ENCODE measurements at places on chromosomes 1 and 21. TPM values are rescaled to one million over a fixed set of nuclear protein-coding genes. Genes with fewer than 3 reads are reported as not detected.

- H3K27ac ChIP-seq, result peak overlapping the region; percentile 92
- DNase-seq, result peak; percentile 85
- H3K4me1 ChIP-seq, result peaks cover 31% of the 10 kb centered on the region
- H3K36me3 ChIP-seq, result peaks cover 13% of the 10 kb centered on the region
- peak overlapping the region; percentile 56 for H3K4me3 ChIP-seq
- no peaks in the 10 kb centered on the region for H3K27me3 ChIP-seq
Observed at GRCh38 chr1:231800108-231800507, 173.5 kb downstream of the DISC1 start.

DNA sequence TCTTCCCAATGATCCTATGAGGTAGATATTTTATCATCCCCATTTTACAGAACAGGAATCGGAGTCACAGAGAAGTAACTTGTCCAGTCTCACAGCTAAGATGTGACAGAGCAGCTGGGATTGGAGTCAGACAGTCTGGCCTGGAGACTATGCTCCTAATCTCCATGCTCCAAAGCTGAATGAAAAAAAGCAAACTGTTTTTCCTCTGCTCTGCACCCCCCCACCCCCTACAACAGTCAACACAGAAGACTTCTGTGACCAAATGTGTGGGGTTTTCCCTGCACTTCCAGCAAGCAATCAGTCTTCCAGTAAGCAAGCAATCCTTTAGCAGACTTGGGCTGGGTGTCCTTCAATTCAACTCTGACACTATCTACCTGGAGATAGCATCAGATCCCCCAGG lies 33.2 kb downstream of the KIRREL1 start:
- H3K4me1 ChIP-seq, result peaks cover 61% of the 10 kb centered on the region
- H3K27ac ChIP-seq, result peak overlapping the region; percentile 87

The AIRE gene
- total RNA-seq, result not detected

DNA sequence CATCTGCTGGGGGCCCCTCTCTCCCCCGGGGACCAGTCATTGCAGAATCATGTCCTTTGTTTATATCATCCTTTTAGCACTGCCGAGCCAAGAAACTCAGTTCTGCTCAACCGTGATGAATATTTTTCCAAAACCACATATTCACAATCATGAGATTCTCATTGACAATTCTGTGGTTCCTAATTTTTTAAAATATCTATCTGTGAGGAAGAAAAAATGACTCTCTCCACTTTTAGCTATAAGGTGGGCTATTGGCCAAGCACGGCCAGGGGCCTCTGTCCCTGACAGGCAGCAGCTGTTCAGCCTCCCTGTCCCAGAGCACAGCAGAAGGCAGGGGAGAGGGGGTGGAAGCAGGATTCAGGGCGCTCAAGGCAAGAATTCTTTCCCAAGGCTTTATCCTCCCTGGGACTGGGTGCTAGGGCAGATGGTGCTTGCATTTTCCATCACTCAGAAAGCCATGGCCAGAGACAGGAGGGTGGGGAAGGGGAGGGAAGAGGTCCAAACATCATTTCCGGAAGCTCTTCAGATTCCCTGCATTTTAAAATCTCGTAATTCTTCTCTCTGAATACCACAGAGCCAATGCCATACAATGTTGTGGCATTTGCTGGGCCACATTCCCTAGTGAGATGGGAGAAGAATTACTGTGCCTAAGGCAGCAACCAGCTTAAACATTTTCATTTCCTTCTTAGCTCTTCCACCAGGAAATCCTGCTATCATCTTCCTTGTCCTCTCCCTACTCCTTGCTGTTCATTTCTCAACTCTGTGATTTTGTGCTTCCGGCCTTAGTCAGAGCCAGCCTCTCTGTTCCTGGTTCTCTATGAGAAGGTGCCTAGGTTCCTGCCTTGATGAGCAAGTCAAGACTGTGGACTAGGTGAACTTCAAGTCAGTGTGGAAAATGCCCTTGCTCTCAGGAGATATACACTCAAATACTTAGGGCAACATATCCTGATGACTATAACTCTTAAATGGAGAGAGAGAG lies 60.3 kb downstream of the KCNJ6 start:
- peaks cover 6% of the 10 kb centered on the region for H3K36me3 ChIP-seq
- no peaks in the 10 kb centered on the region for H3K4me1 ChIP-seq
- no peaks in the 10 kb centered on the region for H3K27me3 ChIP-seq
- H3K4me3 ChIP-seq, result no peak overlapping the region
- DNase-seq, result no peak
- no peak overlapping the region for H3K27ac ChIP-seq

The DISP3 gene
- 0.09 TPM for total RNA-seq

The LAD1 gene
- 40.9 TPM for total RNA-seq

DNA sequence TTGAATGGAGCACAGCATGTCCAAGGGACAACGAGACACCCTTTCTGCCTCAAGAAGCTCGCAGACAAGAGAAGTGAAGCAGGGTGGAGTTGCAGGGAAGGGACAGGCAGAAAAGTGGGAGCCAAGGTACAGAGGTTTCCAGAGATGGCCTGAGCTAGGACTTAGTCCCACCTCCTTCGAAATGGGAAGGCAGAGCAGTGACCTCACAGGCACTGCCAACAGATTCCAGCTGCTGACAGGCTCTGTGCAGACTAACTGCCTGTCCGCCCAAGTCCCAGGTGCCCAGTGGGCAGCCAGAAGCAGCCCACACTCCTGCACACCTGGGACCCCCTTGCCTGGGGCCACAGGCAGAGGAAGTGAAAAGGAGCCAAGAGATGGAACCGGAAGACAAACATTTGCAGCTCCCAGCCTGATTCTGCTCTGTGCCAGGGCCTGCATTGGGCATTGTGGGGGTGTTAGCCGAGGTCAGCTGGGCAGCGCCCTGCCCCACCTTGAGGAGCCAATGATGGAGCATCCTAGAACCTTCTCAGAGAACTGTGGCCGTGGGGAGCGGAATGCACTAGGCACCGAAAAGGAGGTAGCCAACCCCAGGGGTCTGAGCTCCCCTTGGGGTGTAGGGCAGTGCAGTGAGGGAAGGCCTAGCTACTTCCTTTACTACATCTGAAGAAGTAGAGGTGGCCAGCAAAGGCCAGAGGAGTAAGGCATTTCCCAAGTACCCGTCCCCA lies 27.5 kb upstream of the RSPO1 start:
- DNase-seq, result no peak
- H3K4me3 ChIP-seq, result no peak overlapping the region
- no peaks in the 10 kb centered on the region for H3K4me1 ChIP-seq
- H3K36me3 ChIP-seq, result no peaks in the 10 kb centered on the region
- H3K27me3 ChIP-seq, result no peaks in the 10 kb centered on the region

GRCh38 chr1:228841632-228842031 lies 106.4 kb downstream of the RHOU start:
- peaks cover 48% of the 10 kb centered on the region for H3K4me1 ChIP-seq
- H3K4me3 ChIP-seq, result no peak overlapping the region
- H3K27me3 ChIP-seq, result peaks cover 9% of the 10 kb centered on the region

DNA sequence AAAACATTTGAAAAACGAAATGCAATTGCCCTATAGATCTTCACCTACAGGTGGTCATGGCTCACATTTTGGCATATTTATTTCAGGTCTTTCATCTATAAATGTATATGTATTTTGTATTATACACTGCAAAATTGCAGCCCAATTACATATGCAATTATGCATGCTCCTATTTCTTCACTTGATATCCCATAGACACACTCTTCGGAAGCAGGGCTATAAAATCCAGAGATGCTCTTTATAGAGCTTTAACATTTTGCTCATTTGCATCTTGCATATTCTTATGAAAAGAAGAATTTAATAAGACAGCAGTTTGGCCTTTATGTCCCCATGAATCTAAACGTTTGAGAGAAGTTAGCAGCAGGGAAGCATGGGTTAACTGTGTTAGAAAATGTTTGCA lies 44.7 kb upstream of the PALMD start:
- no peaks in the 10 kb centered on the region for H3K27me3 ChIP-seq
- H3K4me1 ChIP-seq, result peaks cover 12% of the 10 kb centered on the region
- no peaks in the 10 kb centered on the region for H3K36me3 ChIP-seq
- H3K27ac ChIP-seq, result no peak overlapping the region
- DNase-seq, result no peak
- no peak overlapping the region for H3K4me3 ChIP-seq

The FABP3 gene
- not detected for total RNA-seq

- peaks cover 38% of the 10 kb centered on the region for H3K4me1 ChIP-seq
- no peak overlapping the region for H3K4me3 ChIP-seq
- peak overlapping the region; percentile 28 for H3K27ac ChIP-seq
- H3K36me3 ChIP-seq, result peaks cover 10% of the 10 kb centered on the region
- H3K27me3 ChIP-seq, result no peaks in the 10 kb centered on the region
Observed at GRCh38 chr1:167555971-167556714, 2.6 kb upstream of the CREG1 start.

The ACKR1 gene
- total RNA-seq, result 47.6 TPM

- no peak overlapping the region for H3K4me3 ChIP-seq
- H3K27me3 ChIP-seq, result no peaks in the 10 kb centered on the region
- peaks cover 10% of the 10 kb centered on the region for H3K4me1 ChIP-seq
- no peak for DNase-seq
- peaks cover 11% of the 10 kb centered on the region for H3K36me3 ChIP-seq
- H3K27ac ChIP-seq, result no peak overlapping the region
Observed at GRCh38 chr1:151635479-151636072, 23.7 kb downstream of the SNX27 start.

DNA sequence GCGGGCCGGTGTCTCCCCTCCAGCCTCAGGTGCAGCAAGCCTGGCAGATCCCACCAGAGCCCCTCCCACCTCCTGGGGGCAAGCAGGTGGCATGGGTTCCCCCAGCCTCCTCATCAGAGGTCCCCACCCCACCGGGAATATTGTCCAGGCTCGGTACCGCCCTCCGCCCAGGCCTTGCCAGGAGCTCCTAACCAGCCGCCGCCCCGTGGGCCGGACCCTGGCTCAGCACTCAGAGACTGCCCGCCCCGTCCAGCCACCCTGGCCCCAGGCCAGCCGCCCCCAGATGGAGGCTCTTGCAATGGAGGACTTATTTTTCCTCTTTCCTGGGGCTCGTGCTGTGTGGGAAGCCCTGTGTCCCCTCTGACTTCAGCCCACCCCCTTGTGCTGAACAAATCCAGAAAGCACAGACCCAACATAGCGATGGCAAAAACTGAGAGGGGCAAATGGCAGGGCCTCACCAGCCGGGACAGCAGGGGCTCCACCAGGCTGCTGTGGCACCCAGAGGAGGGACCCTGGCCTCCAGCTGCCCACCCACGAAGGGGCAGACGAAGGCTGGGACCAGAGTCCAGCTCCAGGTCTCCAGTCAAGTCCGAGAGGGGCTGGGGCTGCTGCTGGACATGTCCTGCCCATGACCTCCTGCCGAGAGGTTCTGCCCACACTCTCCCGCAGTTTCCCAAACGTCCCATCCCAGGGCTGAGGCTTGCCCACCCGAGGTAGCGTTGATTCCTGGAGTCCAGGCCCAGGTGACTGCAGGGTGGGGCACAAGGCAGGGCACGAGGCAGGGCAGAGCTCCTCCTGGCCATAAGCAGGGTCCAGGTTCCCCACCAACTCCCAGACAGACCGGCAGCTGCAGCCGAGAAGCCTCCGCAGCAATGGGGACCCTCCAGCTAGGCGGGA lies 7.5 kb downstream of the MEGF6 start:
- H3K36me3 ChIP-seq, result no peaks in the 10 kb centered on the region
- H3K27ac ChIP-seq, result no peak overlapping the region
- H3K27me3 ChIP-seq, result no peaks in the 10 kb centered on the region
- H3K4me1 ChIP-seq, result no peaks in the 10 kb centered on the region
- no peak for DNase-seq

The PFDN2 gene
- 514 TPM for total RNA-seq

GRCh38 chr1:42456754-42457089 lies 379 bp downstream of the PPCS start:
- H3K36me3 ChIP-seq, result peaks cover 41% of the 10 kb centered on the region
- peak overlapping the region; percentile 74 for H3K27ac ChIP-seq
- no peaks in the 10 kb centered on the region for H3K27me3 ChIP-seq
- peaks cover 1% of the 10 kb centered on the region for H3K4me1 ChIP-seq
- H3K4me3 ChIP-seq, result peak overlapping the region; percentile 80

DNA sequence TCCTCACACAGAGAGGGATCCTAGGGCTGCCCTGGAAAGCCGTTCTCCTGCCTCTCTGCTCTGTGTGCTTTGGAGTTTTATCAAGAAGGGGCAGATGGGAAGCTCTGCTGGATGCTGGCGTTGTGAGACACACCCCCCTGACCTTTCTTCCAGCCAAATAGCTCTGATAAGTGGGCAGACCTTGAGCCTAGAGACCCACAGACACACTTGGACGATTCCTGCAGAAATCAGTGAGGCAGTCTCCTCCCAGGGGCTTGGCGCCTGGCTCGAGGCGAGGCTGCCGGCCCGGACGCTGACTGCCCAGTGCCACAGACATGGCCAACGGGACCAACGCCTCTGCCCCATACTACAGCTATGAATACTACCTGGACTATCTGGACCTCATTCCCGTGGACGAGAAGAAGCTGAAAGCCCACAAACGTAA lies at the start of gene MRAP:
Gene MRAP (plus strand): TSS at position 198 of the 424 bp plus-strand sequence. CDS start 117 bp downstream, at position 315.
- no peak within 1 kb of the TSS for H3K4me3 ChIP-seq
- H3K27ac ChIP-seq, result no peak within 1 kb of the TSS
- H3K36me3 ChIP-seq, result peaks cover 33% of the 10 kb centered on the region
- DNase-seq, result no peak

- DNase-seq, result no peak
- H3K36me3 ChIP-seq, result no peaks in the 10 kb centered on the region
- H3K27ac ChIP-seq, result no peak overlapping the region
- H3K4me1 ChIP-seq, result peaks cover 6% of the 10 kb centered on the region
Observed at GRCh38 chr1:28154078-28154594, 22.4 kb downstream of the PTAFR start.

The CSMD2 gene
- total RNA-seq, result not detected

GRCh38 chr1:218728898-218729565 lies 383.9 kb downstream of the TGFB2 start:
- H3K4me3 ChIP-seq, result no peak overlapping the region
- no peaks in the 10 kb centered on the region for H3K27me3 ChIP-seq
- no peak overlapping the region for H3K27ac ChIP-seq
- DNase-seq, result no peak
- no peaks in the 10 kb centered on the region for H3K36me3 ChIP-seq

- peaks cover 48% of the 10 kb centered on the region for H3K27me3 ChIP-seq
- DNase-seq, result no peak
- no peak overlapping the region for H3K27ac ChIP-seq
- H3K36me3 ChIP-seq, result no peaks in the 10 kb centered on the region
- no peaks in the 10 kb centered on the region for H3K4me1 ChIP-seq
- no peak overlapping the region for H3K4me3 ChIP-seq
Observed at GRCh38 chr1:168568346-168568745, 8.1 kb upstream of the XCL1 start.
